B cell (primary cell): ENCODE measurements at places on chromosomes 6 and 20. TPM values are rescaled to one million over a fixed set of nuclear protein-coding genes. Genes with fewer than 3 reads are reported as not detected.

DYNLT1 gene
- 34.8 and 38.5 TPM in 2 replicates for total RNA-seq

DPPA5 gene
- total RNA-seq: not detected in 2 replicates

RCAN2 gene
- not detected in 2 replicates for total RNA-seq

F13A1 gene
- 2.0 and 2.2 TPM in 2 replicates for total RNA-seq

ADTRP gene
- total RNA-seq: 1.2 and 1.5 TPM in 2 replicates

FAM184A gene
- 0.27 and 0.54 TPM in 2 replicates for total RNA-seq

MYLK4 gene
- 1.1 and 1.2 TPM in 2 replicates for total RNA-seq

SHLD1 gene
- total RNA-seq: 15.4 and 15.5 TPM in 2 replicates

PKIB gene
- 1.2 TPM in 1 of 2 replicates, not detected in the other for total RNA-seq

TFAP2B gene
- total RNA-seq: not detected in 2 replicates

BTNL2 gene
- total RNA-seq: not detected in 2 replicates

GPR6 gene
- total RNA-seq: not detected in 2 replicates

PTPRT gene
- total RNA-seq: not detected in 2 replicates

MEI4 gene
- not detected in 2 replicates for total RNA-seq

ADGRB3 gene
- not detected in 2 replicates for total RNA-seq

ARMC2 gene
- 4.9 and 9.9 TPM in 2 replicates for total RNA-seq

PRR18 gene
- not detected in 2 replicates for total RNA-seq

ELOVL4 gene
- total RNA-seq: 0.10 TPM in 1 of 2 replicates, not detected in the other

MICB gene
- total RNA-seq: 21.9 and 24.2 TPM in 2 replicates

THEMIS gene
- 0.30 TPM in 1 of 2 replicates, not detected in the other for total RNA-seq

BRD2 gene
- 448 and 474 TPM in 2 replicates for total RNA-seq

HMGCLL1 gene
- not detected in 2 replicates for total RNA-seq

PPDPF gene
- total RNA-seq: 149 and 162 TPM in 2 replicates

PRRT1 gene
- not detected in 2 replicates for total RNA-seq

SLC17A4 gene
- total RNA-seq: not detected in 2 replicates

GNL1 gene
- 107 and 109 TPM in 2 replicates for total RNA-seq

C6orf132 gene
- total RNA-seq: 0.05 TPM in 1 of 2 replicates, not detected in the other

HSPA12B gene
- total RNA-seq: not detected in 2 replicates

GPX5 gene
- total RNA-seq: not detected in 2 replicates

VGLL2 gene
- total RNA-seq: not detected in 2 replicates

B3GAT2 gene
- total RNA-seq: not detected in 2 replicates

PLCB1 gene
- 0.34 and 0.47 TPM in 2 replicates for total RNA-seq

SSR1 gene
- total RNA-seq: 81.6 and 85.3 TPM in 2 replicates
